Hematopoietic multipotent progenitor cell treated with erythropoietin and hydrocortisone succinate and interleukin-3 and kit ligand, for 4 days (in vitro differentiated cells): ENCODE measurements at places on chromosomes 7 and 10.

DNA sequence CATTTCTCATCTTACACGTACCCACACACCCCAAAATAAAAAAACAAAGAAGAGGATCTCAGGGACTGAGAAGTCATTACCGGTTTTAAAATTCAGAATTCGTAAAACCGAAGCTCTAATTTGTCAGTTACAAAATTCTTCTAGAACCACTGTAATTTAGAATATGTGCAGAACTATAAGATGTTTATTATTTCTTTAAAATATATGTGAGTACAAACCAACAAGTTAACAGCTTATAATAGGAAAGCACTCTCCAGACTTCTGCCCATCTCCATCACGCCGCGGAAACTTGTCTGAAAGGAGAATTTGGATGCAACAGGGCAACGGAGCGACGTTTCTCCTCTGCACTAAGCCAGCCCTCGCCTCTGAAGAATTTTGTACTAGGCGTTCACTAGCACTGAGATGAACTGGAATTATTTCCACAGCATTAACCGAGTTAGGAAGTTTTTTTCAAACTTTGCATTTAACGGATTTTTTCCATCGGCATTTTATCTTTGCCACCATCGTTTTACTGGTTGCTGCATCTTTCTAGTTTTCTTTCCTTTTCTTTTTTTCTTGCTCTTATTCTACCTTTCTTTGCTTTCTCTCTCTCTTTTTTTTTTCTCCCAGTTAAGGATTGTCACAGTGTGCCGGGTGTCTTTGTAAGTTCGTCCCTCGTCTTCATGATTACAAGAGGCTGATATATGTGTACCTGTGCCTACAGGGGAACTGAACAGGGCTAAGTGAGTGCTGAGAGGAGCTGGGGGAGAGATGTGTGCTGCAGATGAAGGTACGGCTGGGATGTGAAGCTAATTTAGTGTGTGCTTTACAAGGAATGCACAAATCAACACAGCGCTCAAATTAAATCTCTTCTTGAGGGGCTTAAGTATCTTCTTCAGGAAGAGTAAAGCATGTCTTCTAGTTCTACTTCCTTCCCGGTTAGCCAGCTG, 295.9 kb upstream of the NFE2L3 start:
- DNase-seq, result peak; percentile 7

- no peak for DNase-seq
These were observed 6.4 kb downstream of the NEBL start for GRCh38 chr10:20890491-20891337.

GRCh38 chr10:82759050-82759449, 884.1 kb downstream of the NRG3 start:
- no peak for DNase-seq

GRCh38 chr7:17532861-17533404, 234.5 kb downstream of the AHR start:
- no peak for DNase-seq

DNA sequence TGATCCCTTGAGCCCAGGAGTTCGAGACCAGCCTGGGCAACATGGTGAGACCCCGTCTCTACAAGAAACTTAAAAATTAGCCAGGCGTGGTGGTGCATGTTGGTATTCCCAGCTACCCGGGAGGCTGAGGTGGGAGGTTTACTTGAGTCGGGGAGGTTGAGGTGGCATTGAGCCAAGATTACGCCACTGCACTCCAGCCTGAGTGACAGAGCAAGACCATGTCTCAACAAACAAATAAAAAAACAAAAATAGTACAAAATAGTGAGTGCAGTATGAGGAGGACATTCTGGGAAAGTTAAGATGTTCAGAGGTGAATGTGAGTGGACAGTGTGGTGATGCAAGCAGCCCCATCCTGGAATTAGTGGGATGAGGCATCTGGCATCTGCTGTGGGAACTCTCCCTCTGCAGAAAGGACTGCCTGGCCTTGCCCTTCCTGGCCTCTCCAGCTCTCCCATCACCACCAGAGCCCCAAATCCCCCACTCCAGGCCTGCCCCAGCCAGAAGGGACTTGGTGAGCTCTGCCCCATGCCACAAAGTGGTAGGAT, 96.6 kb upstream of the PARD3 start:
- DNase-seq, result no peak

DNA sequence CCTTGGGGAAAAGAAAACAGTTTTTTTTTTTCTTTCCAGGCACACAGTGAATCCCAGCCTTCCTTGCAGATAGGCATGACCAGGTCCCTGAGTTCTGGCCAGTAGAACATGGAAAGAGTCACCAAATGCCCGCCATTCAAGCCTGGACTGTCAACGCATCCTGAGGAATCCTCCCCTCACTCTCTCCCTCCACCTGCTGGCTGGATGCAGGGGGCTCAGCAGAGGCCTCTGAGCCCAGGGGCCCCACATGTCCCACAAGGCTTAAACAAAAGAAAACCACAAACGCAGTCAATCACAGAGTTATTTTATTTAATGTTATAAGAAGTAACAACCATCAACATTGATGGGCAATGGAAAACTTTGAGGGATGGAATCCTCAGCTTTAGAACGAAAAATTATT, 93.1 kb downstream of the JCAD start:
- DNase-seq, result no peak

GRCh38 chr10:48416584-48417232, 110.2 kb downstream of the MAPK8 start:
- no peak for DNase-seq

DNA sequence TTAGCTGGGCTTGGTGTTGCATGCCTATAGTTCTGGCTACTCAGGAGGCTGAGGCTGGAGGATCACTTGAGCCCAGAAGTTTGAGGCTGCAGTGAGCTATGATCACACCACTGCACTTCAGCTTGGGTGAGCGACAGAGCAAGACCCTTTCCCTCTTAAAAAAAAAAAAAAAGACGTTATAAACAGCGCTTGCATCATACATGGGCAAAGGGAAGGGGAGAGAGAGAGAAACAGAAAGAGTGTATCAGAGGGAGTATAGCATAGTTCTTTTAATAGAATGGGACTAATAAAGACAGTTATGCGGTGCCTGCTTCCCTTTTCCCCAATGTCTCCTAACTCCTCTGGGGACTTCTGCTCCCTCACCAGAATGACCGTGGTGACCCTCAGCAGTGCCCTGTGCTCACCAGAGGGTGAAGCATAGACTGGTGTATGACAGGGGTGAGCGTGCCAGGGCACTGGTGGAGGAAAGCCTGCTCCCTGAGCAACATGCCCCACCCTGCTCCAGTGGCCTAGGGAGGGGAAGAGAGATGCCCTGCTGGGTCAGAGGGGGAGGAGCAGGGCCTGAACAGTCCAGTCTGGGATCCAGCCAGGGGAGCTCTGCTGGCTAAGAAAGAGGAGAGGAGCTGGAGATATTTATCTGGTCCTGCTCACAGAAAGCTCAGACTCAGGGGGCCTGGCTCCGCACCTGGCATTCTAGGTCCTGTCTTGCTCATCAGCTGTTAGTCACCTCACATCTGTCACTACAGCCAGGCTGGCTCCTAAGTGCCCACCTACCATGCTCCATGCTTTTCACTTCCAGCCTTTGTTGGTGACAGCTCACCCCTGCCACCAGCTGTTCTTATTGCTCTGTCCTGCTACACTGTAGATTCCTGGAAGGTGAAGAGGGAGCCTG, 2.2 kb downstream of the PDZD7 start:
- no peak for DNase-seq

DNA sequence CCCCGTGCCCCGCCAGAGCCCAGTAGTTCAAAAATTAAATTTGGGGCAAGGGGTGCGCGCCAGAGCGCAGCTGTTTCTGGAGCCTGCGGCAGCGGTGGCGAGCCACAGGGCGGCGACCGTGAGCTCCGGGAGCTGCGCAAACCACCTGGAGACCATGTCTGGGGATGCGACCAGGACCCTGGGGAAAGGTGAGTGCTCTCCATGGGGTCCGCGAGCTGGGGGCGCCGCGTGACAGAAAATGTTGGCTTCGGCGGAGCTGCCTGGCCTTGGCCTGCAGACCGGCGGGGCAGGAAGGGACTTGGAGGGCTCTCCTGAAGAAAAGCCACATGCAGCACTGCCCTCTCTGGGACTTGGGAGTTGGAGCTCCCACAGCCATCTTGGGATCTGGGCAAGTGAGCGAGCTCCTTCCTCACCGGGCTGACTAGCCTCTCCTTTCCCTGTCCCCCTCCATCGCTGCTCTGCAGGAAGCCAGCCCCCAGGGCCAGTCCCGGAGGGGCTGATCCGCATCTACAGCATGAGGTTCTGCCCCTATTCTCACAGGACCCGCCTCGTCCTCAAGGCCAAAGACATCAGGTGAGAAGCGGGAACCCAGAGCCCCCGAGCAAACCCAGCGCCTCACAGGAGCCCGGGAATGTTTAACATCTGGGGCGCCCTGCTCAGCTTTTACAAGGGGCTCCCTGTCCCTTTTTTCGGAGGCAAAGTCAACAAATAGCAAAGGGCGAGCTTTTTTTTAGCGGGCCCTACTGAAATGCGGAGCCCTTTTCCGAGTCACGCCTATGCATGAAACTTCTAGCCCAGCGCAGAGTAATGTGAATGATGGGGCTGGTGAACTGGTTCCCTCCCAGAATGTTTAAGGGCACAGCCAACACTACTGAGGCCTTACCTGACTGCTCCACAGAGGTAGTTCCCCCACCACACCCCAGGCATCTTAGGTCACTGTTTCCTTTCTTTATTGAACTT, 6.1 kb downstream of the GSTO2 start:
- DNase-seq, result peak; percentile 67

DNA sequence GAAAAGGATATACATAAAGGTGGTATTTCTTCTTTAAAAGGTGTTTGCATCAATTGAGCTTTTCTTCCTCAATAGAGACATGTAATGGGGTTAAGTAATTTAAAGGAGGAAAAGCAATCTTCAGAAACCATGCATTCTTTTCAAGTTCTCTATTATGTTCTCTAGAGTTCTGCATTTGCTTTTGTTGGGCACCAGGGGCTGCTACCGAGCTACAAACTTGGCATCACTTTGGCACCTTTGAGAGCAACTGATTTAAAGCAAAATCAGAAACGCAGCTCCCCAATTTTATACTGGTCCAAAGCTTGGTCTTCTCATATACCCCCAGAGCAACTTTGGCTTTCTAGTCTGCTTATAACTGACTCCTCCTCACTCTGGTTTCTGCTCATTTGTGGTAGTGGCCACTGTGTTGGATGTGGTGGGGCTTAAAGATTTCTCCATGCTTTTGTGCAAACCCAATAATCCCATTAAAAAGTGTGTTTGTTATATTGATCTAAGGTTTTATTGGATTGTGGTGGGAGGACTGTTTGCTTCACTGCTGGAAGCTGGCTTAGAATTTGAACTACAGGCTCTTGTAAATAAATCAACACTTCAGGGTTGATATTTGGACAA, 712.1 kb downstream of the PHTF2 start:
- peak; percentile 64 for DNase-seq

GRCh38 chr7:130273081-130273932, 6.6 kb downstream of the CPA2 start:
- DNase-seq, result peak; percentile 51

- peak; percentile 36 for DNase-seq
These were observed 6.8 kb downstream of the LMBR1 start for GRCh38 chr7:156886020-156886795.

DNA sequence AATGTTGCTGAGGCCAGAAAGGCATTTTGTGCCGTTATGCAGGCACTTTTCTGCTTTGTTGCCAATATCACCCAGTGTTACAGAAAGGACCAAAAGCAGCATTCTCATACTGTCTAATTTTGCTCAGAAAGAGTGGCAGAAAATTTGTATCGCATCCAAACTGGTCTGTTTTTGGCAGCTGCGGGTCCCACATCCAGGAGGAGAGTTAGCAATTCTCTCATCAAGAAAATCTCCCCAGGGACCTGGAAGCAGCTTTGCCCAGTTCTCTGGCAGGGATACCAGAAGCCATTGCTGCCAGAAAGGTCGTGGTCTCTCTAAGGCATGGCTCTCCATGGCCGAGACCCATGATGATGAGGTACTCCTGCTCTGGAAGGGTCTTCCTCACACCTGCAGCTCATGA, 489.2 kb upstream of the ZMIZ1 start:
- DNase-seq, result no peak

DNA sequence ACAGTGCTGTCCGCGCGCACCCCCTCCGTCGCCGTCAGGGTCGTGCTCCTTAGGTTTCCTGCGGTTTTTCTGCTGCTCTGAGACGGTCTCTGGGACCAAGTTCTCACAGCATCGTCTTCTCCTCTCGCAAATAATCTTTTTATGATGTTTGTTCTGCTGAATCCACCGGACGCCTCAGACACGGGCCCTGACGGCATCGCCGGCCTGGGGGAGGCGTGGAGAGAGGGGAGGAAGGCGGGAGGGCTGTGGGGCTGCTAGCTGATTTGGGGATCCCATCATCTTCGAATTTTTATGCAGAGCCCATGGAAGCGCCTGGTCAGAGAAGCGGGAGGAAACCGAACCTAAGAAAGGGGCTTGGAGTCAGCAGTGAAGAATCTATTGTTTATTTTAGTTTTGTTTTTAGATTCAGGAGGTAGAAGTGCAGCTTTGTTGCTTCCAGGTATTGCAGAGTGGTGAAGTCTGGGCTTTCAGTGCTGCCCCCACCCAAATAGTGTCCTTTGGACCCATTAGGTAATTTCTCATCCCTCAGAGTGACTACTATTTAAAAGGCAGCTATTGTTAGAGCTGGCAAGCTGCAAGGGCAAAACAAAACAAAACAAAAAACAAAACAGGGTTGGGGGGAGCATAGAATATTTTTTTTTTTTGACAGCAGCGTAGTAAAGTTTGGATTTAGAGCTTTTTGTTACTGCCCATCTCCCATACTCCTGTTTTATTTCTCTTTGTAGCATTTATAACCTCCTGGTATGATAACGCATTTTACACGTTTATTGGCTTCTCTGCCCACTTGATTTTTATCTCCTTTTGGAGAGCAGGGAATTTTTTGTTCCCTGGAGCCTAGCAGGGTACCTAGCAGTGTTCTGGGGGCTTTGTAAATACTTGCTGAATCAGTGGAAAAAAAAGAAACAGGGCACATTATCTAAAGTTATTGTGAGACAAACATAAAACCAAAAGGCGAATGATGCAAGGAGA, 92.6 kb downstream of the SPAG6 start:
- DNase-seq, result no peak

DNA sequence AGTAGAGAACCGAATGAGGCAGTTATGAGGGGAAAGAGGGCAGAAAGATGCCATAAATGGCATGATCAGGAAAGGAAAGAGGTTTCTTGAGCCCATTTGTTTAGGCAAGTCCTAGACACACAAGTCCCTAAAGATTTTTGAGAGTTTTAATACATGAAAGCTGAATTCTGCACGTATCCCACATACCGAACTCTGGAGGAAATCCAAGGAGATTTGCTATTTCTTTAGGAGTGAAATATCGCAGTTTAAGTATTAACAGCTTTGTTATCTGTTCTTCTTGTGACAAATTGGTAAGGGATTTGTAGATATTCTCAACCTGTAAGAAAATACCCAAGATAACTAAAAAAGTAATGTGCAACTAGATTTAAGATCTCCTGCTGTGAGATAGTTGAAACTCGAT, 23.7 kb upstream of the CUBN start:
- DNase-seq, result no peak

DNA sequence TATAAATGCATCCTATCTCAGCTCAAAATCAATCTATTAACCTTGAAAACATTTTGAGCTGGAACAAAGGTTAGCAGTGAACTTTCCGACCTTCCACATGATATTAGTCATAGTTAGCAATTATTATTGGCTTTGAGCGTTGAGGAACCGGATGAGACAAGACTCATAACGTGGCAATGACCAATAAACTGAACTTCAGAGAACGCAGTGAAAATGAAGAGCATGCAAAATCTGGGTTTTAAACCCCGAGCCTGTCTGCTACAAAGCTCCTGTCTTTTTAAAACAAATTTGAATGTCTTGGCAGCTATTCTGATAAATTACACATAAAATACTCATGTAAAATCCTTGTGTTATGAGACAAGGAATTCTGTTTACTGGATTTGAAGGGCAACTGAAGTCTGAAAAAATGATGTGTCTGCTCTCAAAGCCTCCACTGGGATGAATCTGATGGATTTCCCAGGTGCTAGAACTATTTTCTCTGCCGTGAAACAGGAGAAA, 74.7 kb upstream of the ITGB1 start:
- no peak for DNase-seq
